ENCODE measurements at places on chromosomes 2 and 18.

DNA sequence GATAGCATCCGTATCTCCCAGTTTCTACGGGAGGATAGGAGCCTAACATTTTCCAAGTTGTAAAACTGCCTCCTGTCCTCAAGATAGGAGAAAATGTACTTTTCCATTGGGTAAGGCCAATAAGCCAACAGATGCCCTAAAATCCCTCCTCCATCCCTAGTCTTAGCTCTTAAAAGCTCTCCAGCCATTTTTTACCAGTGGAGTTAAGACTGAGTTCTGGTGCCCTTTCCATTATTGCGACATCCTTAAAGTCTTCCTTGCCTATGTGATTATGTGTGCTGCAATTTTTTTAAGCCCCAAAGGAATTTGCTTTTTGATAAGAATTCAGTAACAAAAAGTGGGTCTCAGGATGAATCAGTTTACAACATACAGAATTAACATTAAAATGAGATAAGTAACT lies 33.0 kb downstream of the LINC00305 start:
- DNase-seq = no peak

DNA sequence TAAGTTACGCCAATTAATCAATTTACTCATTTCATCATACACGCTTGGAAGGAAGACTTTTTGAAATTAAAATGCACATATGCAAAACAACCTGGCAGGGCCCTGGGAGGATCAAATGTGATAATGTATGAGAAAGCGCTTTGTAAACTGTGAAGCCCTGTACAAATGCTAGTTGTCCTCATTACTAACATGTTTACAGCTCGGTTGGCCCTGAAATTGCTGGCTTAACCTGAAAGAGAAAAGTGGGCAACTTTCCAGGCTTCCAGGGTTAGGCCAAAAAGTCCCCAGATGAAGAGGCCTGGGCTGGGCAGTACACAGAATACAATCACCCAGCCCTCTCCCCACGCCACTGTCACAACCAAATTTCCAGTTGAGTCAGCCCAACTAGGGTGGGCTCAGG lies 60.2 kb downstream of the DNMT3A start:
- no peak for DNase-seq

- no peak for DNase-seq
These were observed 228.9 kb downstream of the BCL11A start for GRCh38 chr2:60324536-60324935.

- DNase-seq = no peak
These were observed 37.7 kb downstream of the ZC3H15 start for GRCh38 chr2:186523791-186524190.

GRCh38 chr18:78871618-78872017 lies 108.0 kb upstream of the SALL3 start:
- DNase-seq = no peak

DNA sequence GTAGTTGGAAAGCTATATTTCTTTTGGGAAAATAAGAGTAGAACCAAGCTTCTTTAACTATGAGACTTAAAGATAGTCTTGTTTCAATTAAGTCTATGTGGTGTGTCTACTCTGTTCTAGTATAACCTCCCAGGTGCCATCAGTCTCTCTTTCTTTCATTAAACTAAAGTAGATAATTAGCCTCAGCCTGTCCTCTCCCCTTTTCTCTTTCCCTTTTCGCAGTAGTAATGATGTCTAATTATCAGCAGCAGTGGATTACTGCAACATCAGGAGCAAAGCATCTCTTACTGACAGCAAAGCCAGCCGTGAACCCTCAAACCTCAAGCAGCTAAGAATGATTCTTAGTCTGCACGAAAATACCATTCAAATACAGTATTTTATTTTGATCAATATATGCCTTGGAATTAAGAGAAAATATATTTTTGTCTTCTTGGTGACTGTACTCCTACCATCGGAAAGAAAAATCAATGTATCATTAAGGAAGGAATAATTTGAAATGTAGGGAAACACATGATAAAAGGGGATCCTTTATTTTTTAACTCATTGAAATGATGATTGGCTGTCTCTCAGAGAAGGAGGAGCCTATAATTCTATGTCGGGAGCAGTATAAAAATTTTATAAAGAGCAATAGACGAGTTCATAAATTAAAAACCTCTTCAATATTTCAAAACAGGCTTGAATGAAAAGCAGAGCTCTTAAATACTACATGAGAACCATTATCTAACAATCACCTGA lies 4.5 kb downstream of the NOL4 start:
- DNase-seq = no peak

DNA sequence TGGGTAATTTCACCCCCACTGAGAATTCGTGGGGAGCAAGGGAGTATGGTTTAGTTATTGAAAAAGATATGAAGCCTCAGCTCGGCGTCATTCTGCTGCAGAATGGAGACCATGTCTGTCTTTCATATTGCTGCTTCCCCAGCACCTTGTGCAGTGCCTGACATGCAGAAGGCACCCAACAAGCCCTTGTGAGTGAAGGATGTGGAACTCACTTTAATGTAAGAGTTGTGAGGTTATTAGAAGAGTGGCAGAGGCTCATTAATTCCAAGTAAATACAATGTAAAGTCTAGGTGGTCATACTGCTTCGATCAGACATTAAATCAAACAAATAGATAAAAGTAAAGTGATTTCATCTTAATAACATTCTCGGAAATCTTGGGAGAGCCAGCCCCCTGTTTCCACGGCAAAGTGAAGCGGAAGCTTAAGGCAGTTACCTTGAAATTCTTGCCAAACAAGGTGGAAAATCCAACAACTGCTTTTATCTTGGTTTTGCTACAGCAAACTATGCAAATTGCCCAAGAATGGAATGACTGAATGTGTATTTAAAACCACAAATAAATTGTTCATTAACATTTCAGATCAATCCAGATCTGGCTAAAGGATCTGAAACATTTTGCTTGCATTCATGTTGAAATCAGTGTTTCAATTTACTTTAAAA lies 9.6 kb downstream of the CFAP221 start:
- DNase-seq = no peak

DNA sequence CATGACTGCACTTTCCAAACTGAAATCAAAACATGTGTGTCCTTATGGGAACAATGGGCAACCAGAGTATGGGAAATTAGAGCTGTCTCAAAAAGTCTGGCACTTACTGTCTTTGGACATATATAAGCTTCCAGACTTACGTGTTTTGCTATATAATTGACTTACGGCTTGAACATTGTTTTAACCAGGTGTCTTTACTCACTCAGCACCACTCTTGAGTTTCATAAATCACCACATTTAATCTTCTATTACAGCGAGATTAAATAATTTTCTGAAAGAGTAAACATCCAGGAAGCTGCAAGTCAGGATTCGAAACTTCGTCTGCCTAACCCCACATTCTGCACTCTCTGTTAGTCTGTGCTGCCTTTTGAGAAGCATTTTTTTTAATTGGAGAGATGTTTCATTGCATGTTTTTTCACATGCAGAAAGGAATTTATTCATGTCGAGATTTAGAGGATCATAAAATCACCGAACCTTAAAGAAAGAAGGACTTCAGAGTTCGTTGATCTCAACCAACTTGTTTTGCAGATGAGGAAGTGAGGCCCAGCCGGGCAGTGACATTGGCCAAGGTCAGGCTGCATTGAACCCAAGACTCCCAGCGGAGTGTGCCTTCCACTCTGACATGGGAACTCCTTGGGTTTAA lies 137.3 kb downstream of the SETBP1 start:
- DNase-seq = no peak

- DNase-seq = no peak
These were observed 144.6 kb upstream of the SPRED2 start for GRCh38 chr2:65576861-65577601.

GRCh38 chr18:58484989-58485981 lies 143.6 kb downstream of the ALPK2 start:
- DNase-seq = no peak

DNA sequence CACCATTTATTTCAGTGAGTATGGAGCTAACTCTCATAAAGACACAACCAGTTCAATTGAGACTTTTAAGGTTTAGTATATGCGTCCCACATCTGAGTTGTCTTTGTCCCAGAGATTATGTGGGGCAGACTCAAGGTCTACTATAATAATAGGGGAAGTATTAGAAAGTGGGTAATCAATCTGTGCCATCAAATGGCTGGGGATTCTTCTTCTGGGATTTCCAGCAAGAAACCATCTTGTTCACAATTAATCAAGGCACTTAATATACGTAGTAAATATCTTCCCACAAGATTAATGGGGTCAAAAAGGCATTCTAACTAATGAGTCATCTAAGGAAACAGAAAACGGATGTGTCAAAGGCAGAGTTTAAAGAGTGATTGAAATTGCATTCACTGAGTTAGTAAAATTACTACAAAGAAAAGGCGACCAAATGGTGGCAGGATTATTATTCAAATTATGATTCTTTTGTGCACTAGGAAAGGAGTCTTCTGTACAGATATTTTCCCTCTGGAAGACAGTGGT lies 179.8 kb upstream of the REG3G start:
- DNase-seq = no peak

GRCh38 chr18:33594799-33595198 lies 16.8 kb downstream of the ASXL3 start:
- no peak for DNase-seq

GRCh38 chr2:74347742-74348141 lies 4.5 kb upstream of the SLC4A5 start:
- DNase-seq = no peak

- no peak for DNase-seq
These were observed 766.8 kb upstream of the FAM98A start for GRCh38 chr2:34365932-34366331.

DNA sequence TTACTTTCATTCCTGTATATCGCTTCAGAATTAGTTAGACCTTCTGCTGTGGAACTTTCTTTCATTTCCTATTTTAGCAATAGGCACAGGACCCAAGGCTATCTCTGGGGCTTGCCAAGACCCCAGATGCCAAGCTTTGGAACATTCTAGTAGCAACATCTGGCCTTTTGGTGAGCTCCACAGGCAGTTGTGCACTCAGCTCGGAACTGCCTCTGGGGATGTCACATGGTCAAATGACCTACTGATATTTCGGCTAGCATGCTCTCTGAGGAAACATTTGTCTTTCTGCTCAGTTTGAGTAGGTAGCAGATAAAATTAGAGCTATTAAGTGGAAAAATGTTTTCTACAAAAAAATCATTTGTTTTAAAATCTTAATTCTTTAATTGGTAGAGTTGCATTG lies 76.6 kb upstream of the ITGA4 start:
- DNase-seq = no peak

- DNase-seq = peak; percentile 33
These were observed at the start of gene MSL3B for GRCh38 chr2:233867993-233868532. MSL3B (minus strand) TSS chr2:233868386.

DNA sequence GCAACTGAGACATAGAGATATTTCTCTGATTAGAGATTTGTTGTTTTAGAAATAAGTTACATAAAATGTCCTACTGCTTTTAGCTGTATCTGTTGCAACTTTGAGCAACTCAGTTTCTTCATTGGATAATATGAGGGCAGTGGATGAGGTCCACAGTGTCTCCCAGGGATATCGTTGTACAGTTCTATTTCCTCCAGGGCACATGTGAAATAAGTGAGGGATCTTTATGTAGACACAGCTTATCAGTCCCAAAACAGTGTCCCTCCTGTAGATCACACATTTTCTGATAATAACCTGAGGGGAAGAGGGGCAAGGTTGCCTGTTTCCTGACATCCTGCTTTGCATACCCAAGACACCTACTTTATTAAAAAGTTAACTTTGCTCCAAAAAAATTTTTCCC lies 1231.2 kb upstream of the ZEB2 start:
- no peak for DNase-seq

- no peak for DNase-seq
These were observed 12.7 kb upstream of the CDH19 start for GRCh38 chr18:66616523-66616983.

- DNase-seq = no peak
These were observed 26.9 kb downstream of the GPR55 start for GRCh38 chr2:230898016-230898712.

DNA sequence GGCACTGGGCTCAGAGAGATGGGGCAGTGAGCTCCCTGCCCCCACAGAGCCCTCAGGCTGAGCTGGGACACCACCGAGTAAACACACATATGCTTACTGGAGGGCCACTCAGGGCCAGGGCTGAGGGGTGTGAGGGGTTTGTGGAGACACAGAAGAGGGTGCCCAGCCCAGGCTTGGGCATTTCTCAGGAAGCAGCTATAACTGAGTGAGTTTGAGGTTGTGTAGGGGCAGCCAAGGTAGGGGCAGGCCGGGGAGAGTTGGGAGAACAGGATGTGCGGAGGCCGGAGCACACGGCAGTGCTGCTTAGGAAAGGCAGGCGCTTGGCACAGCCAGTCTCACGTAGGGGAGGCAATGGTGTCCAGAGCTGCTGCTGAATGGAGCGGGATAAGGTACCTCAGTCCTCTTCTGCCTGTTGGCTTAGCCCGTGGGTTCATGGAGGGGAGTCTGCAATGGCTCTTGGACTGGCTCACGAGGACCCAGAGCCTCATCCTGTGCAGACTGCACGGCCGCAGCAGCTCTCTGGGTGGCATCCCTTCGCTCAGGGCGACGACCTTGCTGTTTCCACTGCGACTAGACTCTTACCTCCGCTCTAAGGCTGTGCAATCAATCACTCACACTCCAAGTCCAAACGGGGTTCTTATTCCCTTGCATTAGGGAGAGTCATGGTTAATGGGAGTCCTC lies 466.1 kb upstream of the HS6ST1 start:
- DNase-seq = no peak

DNA sequence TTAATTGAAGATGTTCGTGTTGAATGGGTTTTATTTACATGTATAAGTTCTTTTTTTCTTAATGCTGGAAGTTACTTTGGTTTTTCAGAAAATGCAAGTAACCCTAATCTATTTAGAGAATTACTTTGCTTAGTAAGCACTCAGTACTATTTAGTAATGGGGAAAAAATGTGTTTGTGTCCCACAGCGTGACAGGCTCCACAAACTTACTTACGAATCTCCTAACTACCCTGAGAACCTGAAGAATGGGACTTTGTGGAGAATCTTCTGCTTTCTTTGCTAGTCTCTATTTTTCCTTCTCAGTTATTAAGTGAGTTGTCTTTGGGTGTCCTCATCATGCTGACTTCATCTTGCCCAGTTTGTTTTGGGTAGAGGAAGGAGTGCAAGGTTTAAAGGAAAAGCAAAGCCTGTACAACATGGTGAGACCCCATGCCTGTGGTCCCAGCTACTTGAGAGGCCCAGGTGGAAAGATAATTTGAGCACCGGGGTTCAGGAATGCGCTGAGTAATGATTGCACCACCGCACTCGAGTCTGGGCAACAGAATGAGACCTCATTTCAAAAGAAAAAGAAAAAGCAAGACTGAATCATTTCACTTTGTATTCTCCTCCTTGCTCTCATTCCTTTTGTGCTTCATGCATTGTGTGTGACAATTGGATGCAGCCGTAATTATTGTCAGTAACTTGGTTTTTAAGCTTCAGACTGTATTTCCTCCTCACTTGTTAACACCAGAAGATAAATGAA lies 10.2 kb downstream of the NEDD4L start:
- no peak for DNase-seq
